D721Med (cell line): ENCODE measurements at places on chromosomes 4 and X.

GRCh38 chrX:155968791-155969190, 28.7 kb upstream of the IL9R start:
- DNase-seq, result no peak

DNA sequence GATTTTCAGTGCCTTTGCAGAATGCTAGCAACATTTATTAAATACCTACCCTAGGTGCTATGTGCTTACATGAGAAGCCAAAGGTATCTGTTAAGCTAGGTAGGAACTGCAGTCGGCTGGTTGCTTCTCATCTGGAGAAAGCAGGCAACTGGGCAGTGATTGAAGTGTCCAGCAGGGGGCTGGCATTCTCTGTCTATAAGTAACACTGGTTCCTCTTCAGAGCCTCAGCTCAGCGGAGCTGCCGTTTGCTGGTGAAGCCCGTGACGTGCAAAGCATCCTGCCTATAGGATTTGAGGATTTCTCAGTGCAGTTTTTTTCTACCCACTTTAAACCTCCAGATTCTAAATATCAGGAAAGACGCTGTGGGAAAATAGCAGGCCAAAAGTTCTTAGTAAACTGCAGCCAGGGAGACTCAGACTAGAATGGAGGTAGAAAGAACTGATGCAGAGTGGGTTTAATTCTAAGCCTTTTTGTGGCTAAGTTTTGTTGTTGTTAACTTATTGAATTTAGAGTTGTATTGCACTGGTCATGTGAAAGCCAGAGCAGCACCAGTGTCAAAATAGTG, at the start of gene GRPR:
GRPR (plus strand) TSS at position 344 of the 565 bp plus-strand sequence. CDS start 389 bp downstream, outside the sequence.
- no peak for DNase-seq

GRCh38 chr4:76420762-76421581, at the start of gene CCDC158:
TSS of gene CCDC158 (minus strand) at chr4:76421141. CDS start at chr4:76403207, 17,934 bp downstream.
- no peak for DNase-seq

GRCh38 chrX:123450222-123450621, 266.1 kb downstream of the GRIA3 start:
- no peak for DNase-seq

DNA sequence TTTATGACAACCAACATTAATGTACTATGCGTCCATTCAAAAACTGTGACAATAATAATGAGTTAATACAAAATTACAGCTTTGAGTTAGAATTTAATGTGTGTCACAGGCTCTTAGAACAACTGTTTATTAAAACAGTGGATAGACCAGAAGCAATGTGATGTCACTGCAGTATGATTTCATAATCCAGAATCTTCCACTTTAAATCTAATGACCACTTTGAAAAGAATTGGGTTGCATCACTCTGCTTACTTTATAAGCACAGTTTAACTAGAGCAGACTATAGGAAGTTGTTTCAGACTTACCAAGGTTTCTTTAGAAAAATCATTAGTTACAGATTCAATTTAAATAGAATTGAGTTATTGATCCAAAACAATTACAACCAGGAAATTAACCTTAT, 758.5 kb downstream of the KCTD8 start:
- DNase-seq, result no peak

GRCh38 chrX:136580316-136580715, 48.3 kb downstream of the VGLL1 start:
- no peak for DNase-seq

GRCh38 chrX:46922611-46923010, 10.4 kb downstream of the JADE3 start:
- no peak for DNase-seq

DNA sequence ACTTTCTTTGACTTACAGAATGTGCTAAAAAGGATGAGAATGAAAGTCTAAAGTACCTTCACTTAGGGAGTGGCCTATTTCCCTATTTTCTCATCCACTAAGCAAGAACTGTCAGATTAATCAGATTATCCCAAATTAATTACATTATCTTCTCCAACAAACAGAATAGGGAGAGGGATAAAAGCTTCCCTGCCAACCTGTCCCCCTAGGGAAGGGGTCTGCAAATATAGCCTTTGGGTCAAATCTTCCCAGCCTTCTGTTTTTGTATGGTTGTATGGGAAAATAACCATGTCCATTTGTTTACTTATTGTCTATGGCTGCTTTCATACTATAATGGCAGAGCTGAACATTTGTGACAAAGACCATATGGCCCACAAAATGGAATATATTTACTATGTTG, 57.1 kb upstream of the USP38 start:
- peak; percentile 23 for DNase-seq

DNA sequence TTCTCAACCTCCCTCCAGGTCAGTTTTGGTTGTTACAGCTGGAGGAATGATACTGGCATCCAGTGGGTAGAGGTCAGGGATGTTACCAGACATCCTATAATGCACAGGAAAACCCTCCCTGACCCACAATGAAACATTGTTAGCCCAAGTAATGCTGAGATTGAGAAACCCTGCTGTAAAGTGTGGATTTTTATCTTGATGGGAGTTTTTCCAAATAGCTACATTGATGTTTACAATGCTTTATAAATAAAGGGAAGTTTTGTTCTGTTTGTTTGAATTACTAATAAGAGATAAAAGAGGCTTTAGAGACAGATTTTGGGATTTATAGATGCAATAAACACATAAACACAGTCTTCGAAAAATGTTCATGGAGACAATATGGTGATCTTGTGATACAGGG, 194.0 kb upstream of the NUDT6 start:
- no peak for DNase-seq

GRCh38 chrX:153861151-153861550, 24.8 kb downstream of the L1CAM start:
- DNase-seq, result no peak

DNA sequence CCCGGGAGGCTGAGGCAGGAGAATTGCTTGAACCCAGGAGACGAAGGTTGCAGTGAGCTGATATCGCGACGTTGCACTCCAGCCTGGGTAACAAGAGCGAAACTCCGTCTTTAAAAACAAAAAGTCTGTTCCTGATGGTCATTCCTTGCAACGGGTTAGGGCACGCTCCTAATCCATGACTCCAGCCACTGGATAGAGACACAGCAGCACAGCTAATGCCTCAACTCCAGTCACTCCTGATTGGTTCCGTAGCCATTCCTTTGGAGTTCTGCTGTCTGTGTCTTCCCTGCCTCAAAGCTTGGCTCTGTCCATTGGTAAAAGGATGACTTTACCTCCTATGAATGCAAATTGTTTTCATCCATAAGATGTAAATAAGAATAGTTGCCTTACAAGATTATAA, 44.3 kb upstream of the FAM9A start:
- no peak for DNase-seq

- DNase-seq, result peak; percentile 32
Measured at GRCh38 chrX:141176586-141177451, at the start of gene LDOC1. TSS of gene LDOC1 (minus strand) at chrX:141177129. CDS start at chrX:141177021, 108 bp downstream.

- DNase-seq, result no peak
Measured at GRCh38 chr4:173807347-173807746, 277.3 kb upstream of the HAND2 start.

GRCh38 chr4:22850055-22850454, 157.3 kb downstream of the GBA3 start:
- DNase-seq, result no peak

- DNase-seq, result no peak
Measured at GRCh38 chr4:2733001-2733843, 22.9 kb downstream of the TNIP2 start.

- DNase-seq, result no peak
Measured at GRCh38 chr4:156321203-156321602, 367.5 kb upstream of the CTSO start.

GRCh38 chrX:793216-793770, 162.7 kb downstream of the SHOX start:
- DNase-seq, result no peak

DNA sequence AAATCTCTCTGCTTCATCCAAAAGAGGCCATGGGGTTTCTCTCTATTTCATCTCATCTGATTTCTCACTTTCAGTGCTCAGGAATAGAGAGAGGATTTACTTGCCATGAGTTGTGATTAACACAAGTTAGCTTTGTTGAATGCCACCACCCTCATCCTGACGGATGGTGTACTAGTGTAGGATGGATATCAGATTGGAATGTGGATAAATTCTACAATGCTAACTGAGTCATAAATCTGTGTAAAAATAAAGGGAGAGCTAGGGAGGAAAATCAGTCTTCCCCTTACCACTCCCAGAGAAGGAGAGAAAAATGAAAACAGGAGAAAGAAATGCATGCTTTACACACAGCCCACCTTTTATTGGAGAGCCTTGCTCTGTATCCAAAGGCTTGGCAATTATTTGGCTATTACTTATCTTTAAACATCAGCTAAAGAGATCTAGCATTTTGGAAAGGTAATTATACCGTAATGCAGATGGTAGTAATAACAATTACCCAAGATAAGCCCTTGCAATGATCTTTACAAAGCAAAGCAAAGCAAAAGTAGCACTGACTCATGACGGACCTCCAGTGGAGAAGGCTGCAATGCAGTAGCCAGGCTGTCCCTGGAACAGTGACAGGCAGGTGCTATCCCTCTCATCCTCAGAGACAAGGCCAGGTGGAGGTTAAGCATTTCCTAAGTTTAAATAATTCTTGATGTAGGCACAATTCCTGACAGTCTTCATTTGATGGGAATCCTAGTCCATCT, 306.3 kb upstream of the PPARGC1A start:
- no peak for DNase-seq

GRCh38 chr4:99043346-99043745, 45.2 kb downstream of the ADH5 start:
- DNase-seq, result no peak

DNA sequence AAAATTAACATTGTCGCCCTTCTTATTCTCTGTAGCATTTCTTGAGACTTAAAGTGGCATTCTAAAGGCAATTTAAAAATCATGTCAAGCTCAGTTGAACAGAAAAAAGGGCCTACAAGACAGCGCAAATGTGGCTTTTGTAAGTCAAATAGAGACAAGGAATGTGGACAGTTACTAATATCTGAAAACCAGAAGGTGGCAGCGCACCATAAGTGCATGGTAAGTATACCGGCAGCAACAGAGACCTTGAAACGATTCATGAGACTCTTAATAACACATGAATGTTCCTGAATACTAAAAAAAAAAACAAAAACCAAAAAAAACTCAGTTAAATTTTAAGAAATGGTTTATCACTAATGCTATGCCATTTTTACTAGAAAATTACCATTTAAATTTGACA, 82.4 kb upstream of the HPRT1 start:
- DNase-seq, result no peak

GRCh38 chr4:83269256-83269655, 15.3 kb downstream of the COQ2 start:
- DNase-seq, result no peak

- DNase-seq, result no peak
Measured at GRCh38 chrX:149908308-149908707, 21.1 kb upstream of the HSFX4 start.

GRCh38 chr4:5465956-5466355, 242.4 kb downstream of the EVC2 start:
- no peak for DNase-seq

DNA sequence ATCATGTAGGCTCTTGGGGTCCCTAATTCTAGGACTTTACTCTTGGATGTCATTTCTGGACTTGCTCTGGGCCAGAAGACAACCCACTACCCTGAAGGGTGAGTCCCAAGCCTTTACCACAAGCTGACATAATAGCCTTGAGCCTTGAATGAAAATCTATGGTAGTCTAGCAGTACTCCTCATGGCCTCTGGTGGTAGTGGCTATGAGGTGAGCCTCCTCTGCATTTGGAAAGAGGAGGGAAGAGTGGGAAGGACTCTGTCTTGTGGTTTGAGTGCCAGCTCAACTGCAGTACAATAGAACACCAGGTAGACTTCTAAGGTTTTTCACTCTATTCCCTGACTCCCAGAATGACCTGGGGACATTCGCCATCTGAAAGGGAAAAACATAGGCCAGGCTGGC, 96.5 kb downstream of the DCAF12L1 start:
- no peak for DNase-seq

DNA sequence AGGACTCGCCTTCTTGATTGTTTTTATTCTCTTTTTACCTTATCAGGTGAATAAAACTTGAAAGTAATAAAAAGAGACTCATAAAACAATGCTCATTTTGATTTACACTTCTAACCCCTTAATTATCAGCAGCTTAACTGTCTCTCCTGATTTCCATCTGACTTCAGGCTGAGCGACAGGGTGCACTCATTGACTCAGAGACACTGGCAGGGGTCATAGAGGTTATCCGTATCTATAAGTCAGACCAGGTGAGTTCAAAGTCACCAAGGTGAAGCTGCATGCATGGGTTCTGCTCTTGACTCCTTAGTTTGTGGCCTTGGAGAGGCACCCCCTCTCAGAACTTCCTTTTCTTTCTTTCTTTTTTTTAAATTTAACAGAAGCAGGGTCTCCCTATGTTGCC, 116.4 kb upstream of the SLC34A2 start:
- DNase-seq, result no peak

DNA sequence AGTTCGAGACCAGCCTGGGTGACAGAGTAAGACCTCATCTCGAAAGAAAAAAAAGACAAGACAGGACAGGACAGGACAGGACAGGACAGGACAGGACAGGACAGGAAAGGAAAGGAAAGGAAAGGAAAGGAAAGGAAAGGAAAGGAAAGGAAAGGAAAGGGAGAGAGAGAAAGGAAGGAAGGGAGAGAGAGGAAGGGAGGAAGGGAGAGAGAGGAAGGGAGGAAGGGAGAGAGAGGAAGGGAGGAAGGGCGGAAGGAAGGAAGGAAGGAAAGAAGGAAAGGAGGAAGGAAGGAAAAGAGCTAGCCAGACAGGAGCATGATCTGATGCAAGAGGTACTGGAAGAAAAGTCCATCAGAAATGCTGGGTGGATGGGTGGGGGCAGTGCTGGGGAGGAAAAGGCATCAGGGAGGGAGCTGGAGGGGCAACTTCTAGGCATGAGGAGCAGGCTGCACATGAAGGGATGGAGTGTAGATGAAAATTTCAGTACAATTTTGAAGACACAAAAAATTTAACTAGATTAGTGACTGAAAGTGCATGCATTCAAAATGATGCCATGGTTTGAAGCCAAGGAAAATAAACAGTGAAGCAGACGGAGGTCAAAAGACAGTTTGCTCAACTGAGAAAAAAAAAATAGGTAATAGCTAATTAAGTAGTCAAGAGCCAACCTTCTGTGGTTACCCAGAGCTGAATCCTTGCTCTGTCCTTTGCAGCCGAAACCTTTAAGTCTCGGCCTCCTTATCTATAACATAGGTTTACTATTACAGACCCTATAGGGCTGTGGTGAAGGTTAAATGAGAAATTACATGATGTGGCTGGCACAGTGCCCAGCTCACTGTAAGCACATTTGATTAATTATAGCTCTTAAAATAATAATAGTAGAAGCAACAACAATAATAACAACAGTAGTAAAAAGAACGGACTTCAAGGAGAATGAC, 59.9 kb downstream of the ZNF827 start:
- DNase-seq, result no peak

DNA sequence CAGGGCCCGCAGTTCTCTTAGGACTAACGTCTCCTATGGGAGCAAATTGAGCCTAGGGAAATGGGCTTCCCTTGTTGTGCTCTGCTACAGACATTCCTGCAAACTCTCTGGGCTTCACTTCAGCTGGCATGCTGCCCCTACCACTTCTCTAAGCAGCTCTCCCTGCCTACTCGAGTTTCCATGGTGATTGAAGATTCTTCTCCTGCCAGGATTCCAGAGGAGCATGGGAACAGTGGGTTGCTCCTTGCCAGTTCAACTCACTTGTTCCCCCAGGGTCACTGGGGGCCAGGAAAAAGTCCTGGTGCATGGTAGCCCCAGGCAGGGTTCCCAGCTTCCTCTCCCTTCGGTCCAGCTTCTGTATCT, 21.1 kb upstream of the WDR17 start:
- DNase-seq, result no peak

- DNase-seq, result no peak
Measured at GRCh38 chr4:17613761-17614415, 553 bp upstream of the MED28 start.
